ENCODE measurements at places on chromosomes 5 and 9.

GRCh38 chr9:13502484-13502883, 223.0 kb upstream of the MPDZ start:
- DNase-seq, result no peak

- DNase-seq, result no peak
Observed at GRCh38 chr5:180341595-180341994, 11.5 kb downstream of the GFPT2 start.

- DNase-seq, result no peak
Observed at GRCh38 chr5:42586625-42587024, 163.4 kb downstream of the GHR start.

- no peak for DNase-seq
Observed at GRCh38 chr5:150653145-150653761, 7.8 kb upstream of the MYOZ3 start.

GRCh38 chr9:12194731-12195130, 498.5 kb upstream of the TYRP1 start:
- no peak for DNase-seq

DNA sequence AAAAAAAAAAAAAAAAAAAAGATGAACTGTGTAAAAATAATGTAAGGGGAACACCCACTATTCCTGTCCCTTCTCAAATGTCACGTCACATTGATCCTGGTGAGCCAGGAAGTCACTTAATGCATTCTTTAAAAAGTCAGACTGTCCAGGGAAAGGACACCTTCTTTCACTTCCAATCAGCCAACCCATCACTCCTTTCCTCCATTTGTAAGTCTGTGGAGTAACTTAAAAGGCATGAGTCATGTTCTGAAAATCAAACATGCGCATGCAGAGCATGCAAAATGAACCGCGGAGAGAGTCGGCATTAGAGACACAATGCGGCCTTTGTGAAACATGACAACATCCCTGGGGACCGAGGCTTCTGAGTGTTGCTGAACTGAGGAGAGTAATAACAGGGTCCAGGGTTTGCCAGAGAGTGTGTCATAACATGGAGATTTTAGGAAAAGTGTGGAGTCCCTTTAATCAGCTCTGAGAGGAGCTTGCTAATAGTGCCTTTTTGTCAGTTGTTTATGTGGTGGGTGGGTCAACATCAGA, 77.6 kb upstream of the SEMA6A start:
- no peak for DNase-seq

- no peak for DNase-seq
Observed at GRCh38 chr5:122081541-122081940, 3.5 kb upstream of the LOX start.

- DNase-seq, result no peak
Observed at GRCh38 chr5:157764531-157764930, 21.0 kb downstream of the LSM11 start.

DNA sequence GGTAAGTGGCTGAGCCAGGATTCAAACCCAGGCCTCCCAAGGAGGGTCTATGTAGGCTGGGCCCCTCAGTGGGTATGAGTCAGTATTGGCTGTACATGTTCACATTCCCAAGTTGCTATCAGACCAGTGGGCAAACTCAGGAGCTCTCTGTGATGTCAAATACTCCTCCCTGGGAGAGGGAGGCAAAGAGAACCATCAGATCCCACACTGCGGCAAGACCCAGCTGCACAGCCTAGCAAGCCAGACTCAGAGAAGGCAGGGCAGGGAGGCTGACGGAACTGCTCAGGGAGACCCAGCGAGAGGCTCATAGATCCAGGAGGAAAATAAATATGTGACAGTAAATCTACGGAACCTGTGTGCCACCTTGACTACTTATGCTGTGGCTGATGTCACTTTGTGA, 42.6 kb upstream of the SAP30L start:
- no peak for DNase-seq

GRCh38 chr9:106745457-106745856, 117.5 kb upstream of the ZNF462 start:
- DNase-seq, result no peak

GRCh38 chr5:159854916-159855315, 61.4 kb upstream of the ADRA1B start:
- DNase-seq, result no peak

- no peak for DNase-seq
Observed at GRCh38 chr5:133192716-133193115, 140.9 kb downstream of the HSPA4 start.

DNA sequence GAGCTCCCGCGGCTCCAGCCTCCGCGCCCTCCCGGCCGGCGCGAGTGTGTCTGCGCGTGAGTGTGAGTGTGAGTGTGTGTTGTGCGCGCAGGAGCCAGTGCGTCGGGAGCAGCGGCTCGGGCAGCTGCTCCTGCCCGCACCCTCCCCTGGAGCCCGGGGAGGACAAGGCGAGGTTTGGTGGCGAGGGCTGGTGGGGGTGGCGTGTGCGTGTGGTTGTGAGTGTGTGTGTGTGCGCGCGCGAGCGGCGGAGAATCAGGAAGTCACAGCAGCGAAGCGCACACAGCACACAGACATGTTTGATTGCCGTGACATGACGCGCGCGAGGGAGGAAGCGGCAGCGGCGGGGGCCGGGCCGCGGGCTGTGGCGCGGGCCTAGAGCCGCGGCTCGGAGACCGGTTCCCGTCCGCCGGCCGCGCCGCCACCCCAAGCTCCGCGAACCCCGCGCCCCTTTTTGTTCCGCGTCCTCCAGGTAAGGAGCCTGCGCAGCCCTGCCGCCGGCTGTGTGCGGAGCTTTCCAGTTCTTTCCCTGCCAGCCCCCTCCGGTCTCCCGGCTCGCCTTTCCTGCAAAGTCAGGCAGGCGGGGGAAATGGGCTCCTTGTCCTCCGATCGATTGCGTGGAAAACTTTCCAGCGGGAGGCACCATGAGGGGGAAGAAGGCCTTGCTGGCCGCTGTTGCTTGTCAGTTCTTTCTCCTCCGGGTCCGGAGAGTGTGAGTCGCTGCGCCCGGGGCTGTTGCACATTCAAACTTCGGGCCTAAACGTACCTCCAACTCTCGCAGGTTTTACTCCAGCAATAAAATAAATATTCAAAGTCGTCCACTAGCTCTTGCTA, 2.4 kb downstream of the SMARCA2 start:
- peak; percentile 69 for DNase-seq

DNA sequence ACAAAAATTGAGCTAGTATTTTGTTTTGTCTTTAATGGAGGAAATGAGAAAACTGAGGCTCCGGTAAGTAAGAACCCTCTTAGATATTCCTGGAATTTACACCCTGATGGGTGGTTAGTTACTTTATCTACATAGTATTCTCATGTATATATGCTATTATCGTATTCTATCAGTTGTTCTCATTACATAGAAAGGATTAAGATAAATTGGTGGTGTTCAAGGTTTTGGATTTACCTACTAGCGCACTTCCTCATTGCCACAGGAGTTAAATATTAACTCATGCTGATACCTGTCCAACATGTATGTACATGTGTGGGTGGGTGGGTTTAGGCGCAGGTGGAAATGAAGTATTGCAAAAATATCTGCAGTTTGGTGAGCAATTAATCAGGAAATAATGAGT, 61.1 kb upstream of the IFNE start:
- DNase-seq, result no peak

DNA sequence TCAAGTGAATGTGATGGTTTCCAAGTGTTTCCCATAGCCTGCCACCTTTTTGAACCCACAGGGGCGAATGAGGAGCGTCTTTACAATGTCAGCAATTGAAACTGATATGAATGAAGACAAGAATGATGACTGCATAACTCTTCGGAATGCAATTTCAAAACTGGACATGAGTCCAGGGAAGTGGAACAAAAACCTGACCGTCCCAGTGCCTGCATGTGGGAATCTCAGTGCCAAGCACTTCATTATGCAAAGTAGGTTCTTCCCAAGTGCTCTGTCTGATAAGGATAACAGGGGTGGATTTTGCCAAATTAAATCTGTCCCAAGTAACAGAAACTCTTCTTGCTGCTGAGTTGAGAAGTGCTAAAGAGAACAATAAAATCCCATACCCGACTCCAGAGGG, 243.8 kb upstream of the ADAMTS16 start:
- no peak for DNase-seq

DNA sequence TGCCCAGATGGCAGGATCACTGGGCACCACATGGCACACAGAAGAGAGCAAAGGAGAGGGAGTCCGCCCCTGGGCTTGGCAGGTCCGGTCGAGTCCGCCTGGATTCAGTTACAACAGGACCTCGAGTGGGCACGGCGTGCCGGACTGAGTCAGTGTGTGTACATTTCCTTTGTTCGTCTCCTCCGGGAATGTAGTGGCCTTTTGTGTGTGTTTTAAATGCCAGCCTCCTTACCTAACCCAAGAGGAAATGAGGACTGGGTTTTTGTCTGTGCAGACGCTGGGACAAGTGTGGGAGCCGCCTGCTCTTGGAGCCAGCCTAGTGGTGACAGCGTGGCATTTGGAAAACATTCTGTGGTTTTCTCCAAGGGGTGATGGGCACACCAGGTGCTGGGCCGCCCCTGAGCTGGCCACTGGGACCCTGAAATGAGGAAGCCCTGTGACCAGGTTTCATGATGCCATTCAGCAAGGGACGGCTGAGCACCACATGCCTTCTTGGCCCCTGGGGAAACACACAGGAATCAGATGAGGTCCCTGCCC, 9.6 kb downstream of the NEK6 start:
- no peak for DNase-seq

DNA sequence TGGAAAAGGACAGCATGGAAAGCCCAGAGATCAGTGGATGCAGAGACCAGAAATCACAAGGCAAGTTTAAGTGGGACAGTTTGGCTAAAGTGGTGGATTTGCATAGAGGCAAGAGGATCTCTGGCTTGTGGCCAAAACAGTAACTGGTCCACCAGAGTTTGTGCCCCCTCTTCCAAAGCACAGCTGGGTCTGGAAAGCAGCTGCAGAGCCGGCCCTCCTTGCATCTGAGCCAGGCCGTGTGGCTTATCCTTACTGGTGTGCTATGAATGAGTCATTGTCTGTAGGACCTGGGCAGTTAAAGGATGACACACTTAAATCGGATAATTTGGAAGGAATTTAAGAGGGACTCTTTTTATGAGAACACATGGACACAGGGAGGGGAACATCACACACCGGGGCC, 146.6 kb downstream of the PIP5K1B start:
- no peak for DNase-seq

DNA sequence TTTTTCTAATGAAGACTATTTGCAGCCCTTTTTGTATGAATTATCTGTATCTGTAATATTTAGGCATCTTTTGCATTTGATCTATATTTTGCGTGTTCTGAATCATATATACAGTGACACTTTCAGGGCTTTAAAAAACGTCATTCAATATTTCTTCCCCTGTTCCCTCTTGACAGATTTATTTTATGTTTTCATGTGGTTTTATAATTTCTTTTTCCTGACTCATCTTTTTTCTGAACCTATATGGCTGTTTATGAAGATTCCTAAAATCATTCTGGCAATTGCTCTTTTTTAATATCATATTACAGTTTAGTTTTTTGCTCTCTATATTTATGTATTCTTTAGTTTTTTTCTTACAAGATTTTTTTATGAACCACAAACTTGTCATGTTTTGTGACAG, 67.6 kb downstream of the SMARCA2 start:
- DNase-seq, result no peak

DNA sequence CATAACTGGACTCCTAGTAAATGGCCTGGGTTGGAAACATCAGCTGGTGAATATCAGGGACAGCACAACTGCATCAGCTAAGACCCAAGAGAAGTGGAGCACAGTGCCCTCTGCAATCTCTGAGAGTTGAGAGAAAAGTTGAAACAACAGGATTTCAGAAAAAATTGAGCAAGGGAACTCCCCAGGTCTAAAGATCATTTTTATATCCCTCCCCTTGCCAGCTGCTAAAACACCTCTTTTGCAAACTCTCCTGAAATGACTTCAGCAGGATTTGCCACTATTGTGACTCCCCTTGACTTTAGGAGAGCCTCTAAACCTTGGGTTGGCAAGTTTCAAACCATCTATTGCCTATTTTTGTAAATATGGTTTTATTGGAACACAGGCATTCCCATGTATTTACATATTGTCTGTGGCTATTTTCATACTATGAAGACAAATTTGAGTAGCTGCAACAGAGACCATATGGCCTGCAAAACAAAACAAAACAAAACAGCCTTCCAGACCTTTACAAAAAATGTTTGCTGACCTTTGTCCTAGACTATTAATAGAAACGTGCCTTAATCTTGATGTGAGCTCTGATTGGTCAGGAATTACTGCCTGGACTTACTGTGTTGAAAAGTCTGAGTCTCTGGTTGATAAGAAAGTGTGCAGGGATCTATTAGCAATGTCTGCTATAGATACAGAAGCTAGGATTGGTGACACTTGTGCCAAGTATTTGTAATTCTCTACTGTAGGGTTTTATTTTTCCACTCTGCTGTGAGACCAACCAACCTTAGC, 37.7 kb upstream of the PLPPR1 start:
- DNase-seq, result no peak

GRCh38 chr9:112327718-112328450, 5.5 kb downstream of the PTBP3 start:
- DNase-seq, result no peak

GRCh38 chr5:75351139-75351926, 14.3 kb downstream of the HMGCR start:
- DNase-seq, result no peak

DNA sequence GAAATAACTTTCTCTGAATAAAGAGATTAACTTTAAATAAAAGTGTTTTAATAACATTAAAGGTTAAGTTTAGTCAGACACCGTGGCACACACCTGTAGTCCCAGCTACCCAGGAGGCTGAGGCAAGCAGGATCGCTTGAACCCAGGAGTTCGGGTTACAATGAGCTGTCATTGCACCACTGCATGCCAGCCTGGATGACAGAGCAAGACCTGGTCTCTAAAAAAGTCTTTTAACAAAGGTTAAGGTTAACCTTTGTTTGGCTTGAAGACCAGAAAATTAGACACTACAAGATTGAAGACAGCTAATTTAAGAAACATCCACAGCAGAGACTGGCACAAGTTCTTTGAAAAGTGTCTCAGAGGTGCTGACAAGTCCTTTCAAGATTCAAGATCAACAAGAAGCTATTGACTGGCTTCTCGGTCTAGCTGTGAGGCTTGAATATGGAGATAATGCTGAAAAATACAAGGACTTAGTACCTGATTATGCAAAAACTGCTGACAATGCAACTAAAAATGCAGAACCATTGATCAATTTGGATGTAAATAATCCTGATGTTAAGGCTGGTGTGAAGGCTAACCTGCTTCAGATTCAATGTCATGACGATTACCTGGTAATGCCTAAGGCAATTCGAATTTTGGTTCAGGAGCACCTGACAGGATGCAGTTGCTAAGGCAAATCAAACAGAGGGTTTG, 48.8 kb downstream of the FAM81B start:
- DNase-seq, result no peak

GRCh38 chr5:73464016-73464745, 15.6 kb upstream of the FOXD1 start:
- DNase-seq, result no peak

- DNase-seq, result no peak
Observed at GRCh38 chr5:16737620-16738364, 121.0 kb upstream of the RETREG1 start.

DNA sequence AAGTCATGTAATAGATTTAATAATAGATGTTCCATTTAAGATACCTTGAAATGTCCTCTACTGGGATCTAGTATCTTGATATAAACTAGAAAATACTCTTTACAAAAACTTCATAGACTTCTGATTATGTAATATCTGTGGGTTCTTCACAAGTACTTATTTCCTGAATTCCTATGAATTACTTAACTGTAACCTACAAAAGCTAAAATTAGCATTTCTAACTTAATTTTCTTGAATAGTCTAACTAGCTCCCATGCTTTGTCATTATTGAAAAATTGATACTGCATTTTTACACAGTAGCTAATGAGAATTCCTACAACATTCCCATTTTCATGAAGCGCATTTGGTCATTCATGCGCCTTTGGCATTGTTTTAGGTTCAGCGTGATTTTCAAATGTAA, 1828.2 kb downstream of the MAT2B start:
- no peak for DNase-seq
